Stimulated activated CD8-positive, alpha-beta memory T cell treated with anti-CD3 and anti-CD28 coated beads, Interleukin-12 subunit alpha, Interleukin-12 subunit beta, amount 100 ng/mL, for 4 hours (primary cell): ENCODE measurements at places on chromosomes 2 and 18.

DNA sequence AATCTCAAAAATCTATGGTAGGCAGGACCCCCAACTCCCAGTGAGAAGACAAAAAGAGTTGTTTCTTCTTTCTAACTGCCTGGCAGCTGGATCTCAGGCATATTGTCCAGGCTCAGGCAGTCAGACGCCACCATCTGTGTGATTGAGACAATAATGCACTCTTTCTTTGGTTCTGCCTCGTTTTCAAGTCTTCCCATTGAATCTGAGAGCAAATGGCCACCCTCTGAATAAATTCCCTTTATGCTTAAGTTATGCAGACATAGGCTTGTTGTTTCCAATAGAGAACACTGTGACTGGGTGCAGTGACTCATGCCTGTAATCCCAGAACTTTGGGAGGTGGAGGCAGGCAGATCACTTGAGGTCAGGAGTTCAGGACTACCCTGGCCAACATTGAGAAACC is 15.3 kb upstream of the CD207 start:
- no peak for DNase-seq

GRCh38 chr2:29705616-29706015 is 215.8 kb downstream of the ALK start:
- no peak for DNase-seq

DNA sequence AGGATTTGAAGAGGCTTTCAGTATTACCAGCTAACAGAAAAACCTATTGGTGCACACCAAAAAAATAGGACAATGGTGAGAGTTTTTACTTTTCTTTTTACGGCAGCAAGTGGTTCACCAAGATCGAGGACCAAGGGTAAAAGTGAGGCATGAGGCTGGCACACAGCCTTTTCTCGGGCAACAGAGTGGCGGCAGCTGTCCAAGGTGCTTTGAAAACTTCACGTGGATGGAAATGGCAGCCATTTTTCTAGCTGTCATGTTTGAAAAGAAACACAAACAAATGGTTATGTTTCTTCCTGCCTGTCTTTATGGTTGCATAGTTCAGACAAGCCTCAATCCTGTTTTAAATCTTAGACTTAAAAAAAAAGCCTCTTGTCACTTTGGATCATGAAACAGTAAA is 812.5 kb upstream of the CHAC2 start:
- DNase-seq, result no peak

DNA sequence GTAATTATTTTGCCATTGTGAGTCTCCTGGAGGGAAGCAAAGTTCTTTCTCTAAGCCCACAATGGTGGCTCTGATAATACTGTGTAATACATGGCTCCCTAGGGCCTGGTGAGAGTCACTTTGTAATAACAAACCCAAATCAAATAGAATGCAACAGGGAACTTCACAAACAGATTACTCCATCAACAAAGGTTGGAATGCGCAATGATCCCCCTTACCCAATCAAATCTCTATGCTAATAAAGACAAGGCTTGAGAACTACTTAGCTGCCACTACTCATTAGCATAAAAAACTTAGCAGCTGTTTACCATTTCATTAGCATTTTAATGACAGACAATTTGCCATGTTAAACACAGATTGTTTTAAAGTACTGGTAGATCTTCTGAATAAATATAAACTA is 285.6 kb upstream of the SESTD1 start:
- no peak for DNase-seq

DNA sequence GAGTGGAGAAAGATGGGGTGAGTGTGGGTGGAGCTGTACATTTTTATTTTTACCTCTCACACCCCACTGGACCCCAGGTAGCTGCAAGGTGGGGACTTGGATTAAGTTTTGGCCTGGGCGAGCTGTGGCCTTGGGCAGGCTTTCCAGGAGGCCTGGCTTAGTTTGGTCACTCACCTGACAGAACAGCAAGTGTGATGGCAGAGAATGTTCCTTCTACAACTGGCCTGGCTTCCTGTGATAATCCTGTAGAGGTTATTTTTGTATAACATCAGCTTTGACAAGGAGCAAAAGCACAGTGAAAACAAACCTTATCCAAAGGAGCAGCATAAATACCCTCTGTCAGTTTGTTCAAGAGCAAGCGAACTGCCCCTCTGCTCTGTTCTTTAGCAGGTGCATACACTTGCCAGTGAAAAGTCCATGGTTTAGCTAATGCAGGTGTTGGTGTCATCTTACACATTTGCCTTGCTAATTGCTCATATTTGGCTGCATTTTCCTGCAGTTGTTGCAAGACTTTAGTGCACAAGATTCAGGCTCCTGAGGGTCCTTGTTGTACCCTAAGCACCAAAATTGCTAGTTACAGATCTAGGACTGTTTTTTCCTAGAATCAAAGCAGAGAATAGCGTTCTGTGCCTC is 6.3 kb downstream of the THNSL2 start:
- DNase-seq, result no peak

DNA sequence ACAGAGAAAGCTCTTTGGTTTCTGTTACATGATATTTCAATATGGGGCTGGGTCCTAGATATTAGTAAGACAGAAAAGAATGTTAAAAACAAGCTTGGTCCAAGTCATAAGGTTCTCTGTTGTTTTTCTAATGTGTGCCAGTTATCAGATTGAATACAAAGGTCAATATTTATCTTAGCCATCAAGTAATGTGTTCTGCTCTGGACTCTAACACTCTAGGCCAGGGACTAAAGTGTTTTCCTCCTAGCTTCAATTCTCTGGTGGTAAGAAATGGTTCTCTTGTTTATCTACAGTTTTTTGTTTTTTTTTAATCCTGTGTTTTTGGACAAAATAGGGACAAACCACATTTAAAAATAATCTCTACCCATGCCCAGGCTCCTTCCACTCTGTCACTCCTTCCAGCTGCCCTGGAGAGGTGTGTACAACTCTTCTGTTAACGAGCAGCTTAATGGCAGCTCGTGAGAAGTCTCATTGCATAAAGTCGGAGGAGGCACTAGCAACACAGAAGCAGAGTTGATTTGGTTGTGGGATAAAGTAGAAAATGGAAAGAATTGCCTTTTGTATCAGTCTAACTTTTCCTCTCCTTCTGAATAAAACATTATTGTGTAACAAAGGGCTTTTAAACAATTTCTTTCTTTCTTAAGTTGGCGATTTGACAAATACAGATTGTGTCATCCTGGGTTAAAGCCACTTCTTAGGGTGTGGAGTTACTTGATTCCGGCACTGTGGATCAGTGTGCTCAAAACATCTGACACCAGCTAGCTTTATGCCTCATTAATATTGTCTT is 8.0 kb upstream of the SESTD1 start:
- no peak for DNase-seq
